ENCODE measurements at places on chromosomes 13 and 19.

DNA sequence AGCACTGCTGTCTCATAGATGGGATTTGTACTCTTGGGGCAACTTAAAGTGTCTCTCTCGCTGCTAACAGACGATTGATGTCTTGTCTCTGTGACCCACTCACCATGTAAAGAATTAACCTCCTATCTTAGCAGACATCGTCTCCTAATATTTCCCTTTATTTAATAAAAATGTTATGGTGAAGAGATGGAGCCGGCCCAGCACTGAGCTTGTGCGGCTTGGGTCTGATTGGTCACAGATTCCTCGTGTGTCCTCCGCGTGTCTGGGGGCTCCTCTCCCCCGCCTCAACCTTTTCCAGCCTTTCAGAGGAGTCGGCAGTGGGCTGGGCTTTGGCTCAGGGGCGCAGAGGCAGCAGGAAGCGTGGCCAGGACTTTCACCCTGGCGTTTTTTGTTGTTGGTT, 13.2 kb upstream of the CRTC1 start:
- no peak for DNase-seq

DNA sequence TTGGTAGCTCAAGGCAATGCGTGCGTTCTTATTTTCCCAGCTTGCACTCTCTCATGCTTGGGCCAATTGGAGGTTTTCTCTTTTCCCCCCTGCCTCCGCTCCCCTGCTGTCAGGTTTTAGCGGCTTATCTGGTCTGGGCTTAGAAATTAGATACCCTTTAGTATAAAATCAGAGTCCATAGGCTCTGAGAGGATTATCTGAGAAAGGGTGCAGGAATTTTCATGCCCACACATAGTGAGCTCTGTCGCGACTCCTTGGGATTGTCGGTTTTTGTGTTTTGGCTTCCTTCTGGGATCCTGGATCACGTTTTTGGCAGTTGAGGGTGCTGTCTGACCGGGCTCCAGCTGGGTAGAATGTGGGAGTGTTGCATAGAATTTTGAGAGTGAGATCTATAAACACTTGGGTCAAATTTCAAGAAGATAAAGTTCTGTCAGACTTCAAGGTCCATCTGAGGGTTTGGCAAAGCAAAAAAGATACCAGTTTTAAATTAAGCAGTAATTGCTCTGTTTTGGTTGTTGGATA, 12.4 kb downstream of the CHAF1A start:
- no peak for DNase-seq

DNA sequence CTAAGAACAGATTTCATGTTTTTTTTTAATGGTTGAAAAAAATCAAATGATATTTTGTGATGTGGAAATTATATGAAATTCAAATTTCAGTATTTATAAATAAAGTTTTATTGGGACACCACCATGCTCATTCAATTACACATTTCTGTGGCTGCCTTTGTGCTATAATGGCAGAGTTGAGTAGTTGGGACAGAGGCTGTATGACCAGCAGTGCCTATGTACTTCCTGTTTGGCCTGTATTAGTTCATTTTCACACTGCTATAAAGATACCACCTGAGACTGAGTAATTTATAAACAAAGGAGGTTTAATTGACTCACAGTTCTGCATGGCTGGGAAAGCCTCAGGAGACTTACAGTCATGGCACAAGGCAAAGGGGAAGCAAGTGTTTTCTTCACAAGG, 33.6 kb downstream of the AKAP11 start:
- DNase-seq = no peak

- no peak for DNase-seq
Measured at GRCh38 chr19:49677231-49677900, at the start of gene PRMT1. TSS of gene PRMT1 (plus strand) at chr19:49677271. CDS start at chr19:49677281, 10 bp downstream.

DNA sequence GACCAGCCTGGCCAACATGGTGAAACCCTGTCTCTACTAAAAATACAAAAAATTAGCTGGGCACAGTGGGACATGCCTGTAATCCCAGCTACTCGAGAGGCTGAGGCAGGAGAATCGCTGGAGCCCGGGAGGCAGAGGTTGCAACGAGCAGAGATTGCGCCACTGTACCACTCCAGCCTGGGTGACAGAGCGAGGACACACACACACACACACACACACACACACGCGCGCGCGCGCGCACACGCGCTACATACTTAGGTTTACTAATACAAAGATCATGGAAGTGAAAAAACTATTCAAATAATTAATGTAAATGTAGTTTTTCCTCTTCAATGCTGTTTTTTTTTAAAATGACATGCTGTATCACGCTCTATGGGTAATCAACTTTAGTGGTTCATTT, 58.5 kb upstream of the ZDHHC20 start:
- DNase-seq = no peak

- no peak for DNase-seq
Measured at GRCh38 chr13:41675306-41675705, 218.0 kb downstream of the RGCC start.

- no peak for DNase-seq
Measured at GRCh38 chr19:17847538-17848366, at the start of gene JAK3. TSS of gene JAK3 (minus strand) at chr19:17847982. CDS start at chr19:17844417, 3,565 bp downstream.

DNA sequence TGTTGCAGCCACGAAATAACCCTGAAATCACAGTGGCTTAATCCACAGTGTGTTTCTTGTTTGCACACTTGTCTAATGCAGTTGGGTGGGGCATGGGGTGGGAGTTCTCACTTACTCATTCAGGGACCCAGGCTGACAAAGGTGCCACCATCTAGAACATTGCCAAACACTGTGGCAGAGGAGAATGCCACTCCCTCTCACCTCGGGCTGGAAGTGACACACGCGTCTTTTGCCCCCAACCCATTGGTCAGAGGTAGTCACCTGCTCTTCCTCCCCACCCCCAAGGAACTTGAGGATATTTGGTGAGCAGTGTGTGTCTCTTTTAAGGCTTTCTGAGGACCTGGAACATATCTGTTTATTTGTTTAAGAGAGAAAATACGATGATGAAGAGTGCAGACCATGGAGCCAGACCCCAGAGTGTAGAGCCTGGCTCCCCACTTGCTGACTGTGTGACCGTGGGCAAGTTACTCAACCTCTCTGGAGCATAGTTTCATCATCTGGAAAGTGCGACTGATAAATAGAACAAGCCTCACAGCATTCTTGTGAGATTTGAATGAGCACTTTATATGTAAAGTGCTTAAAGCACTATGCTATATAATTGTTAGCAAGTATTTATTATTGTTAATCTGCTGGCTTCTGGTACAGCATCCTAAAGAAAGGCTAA, 17.4 kb downstream of the GPR183 start:
- no peak for DNase-seq

GRCh38 chr13:32881777-32882145, 134.5 kb upstream of the KL start:
- DNase-seq = no peak

DNA sequence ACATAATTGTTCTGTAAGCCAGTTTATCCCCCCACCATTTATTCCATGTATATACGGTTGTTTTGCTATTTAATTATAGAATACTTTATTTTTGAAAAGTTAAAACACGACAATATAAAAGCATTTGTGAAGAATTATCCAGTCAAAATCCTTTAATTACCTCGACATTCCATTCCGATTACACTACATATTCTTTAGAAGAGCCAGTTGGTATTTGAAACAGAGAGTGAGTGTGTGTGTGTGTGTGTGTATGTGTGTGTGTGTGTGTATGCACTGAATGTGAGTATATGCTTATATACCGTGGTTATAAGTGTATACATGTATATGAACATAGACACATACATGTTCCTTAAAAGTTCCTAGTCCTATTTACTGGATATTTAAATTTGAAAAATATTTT, 87.8 kb upstream of the KLF5 start:
- no peak for DNase-seq

- DNase-seq = no peak
Measured at GRCh38 chr13:107834717-107835116, 380.6 kb downstream of the LIG4 start.

DNA sequence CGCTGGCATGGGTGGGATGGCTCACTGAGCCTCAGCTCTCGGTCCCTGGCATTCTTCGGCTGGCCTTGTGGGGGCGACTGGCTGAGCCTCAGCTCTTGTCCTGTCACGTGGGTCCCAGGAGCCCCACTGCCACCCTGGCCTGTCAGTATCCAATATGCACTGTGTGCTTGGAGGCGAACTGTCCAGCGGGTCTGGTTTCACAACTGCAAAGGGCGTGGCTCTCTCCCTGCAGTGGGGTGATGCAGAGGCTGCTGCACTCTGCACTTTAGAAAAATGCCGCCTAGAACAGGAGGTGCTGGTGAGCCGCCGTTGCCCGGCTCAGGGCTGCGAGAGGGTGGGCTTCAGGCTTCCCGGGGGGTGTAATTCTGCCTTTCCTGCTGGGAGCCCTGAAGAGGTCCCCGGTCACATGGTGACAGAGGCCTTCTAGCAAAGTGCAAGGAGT, 17.0 kb upstream of the TMEM255B start:
- no peak for DNase-seq

GRCh38 chr13:109976206-109976997, 190.0 kb upstream of the IRS2 start:
- no peak for DNase-seq

DNA sequence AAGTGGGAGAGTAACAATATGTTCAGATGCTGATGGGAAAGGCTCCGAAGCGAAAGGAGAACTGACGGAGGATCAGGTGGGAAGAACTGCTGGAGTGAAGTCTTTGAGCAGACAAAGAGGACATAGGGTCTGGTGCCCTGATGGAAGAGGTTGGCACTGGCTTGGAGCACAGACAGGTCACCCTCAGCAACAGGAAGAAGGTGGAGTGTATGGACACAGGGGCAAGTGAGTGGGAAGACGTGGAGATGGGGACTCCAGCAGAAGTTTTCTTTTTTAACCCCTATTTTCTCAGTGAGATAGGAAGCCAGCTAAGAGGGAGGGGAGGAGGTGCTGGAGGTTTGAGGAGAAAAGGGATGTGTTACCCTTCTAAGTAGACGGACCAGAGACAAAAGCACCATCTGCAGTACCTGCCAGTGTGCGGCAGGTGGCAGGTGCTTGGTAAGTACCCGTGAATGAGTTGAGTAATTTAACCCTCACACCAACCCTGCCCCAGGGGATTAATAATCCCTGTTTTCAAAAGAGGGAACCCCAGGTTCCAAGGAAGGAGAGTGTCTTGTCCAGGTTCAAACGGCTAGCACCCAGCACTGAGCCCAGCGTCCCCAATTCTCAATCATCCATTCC, 11.2 kb downstream of the HAS1 start:
- no peak for DNase-seq

- no peak for DNase-seq
Measured at GRCh38 chr13:71149498-71150363, 717.3 kb downstream of the DACH1 start.

DNA sequence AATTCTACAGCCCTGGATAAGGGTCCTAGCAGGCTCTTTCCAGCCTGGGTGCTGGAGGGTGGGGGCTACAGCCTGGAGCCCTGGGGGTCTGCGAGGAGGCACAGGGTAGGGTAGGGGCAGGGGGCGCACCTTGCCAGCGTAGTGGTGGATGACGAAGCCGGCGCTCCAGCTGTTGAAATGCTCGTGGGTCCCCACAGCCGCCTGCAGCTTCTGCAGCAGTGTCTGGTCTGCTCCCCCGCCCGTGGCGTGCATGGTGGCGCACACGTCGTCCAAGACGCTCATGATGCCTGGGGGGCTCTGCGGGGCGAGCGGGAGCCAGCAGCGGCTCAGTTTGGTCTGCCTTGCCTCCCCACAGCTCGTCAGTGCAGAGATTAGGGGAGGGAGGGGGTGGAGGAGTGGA, 30.2 kb upstream of the ZNF414 start:
- DNase-seq = no peak

- DNase-seq = no peak
Measured at GRCh38 chr19:1155352-1156304, 18.4 kb downstream of the SBNO2 start.

All from esophagus squamous epithelium (tissue), 5 donors.